ENCODE measurements at places on chromosomes 5 and 9. TPM values are rescaled to one million over a fixed set of nuclear protein-coding genes. Genes with fewer than 3 reads are reported as not detected.

Gene SAPCD2
- 29.3 TPM for total RNA-seq

Gene RASGRF2
- total RNA-seq: 2.4 TPM

Gene IL5
- not detected for total RNA-seq

Gene TMC1
- 0.05 TPM for total RNA-seq

Gene C9orf50
- not detected for total RNA-seq

Gene PITX1
- 31.5 TPM for total RNA-seq

Gene DDX4
- not detected for total RNA-seq

Gene ENTREP1
- total RNA-seq: 0.58 TPM

Gene HAVCR2
- total RNA-seq: 0.38 TPM
